Fibroblast of villous mesenchyme (primary cell): ENCODE measurements at places on chromosomes 11 and 22. TPM values are rescaled to one million over a fixed set of nuclear protein-coding genes. Genes with fewer than 3 reads are reported as not detected.

CLTCL1 gene
- 9.5 and 16.4 TPM in 2 replicates for total RNA-seq

SART1 gene
- total RNA-seq, result 25.5 and 26.7 TPM in 2 replicates

KCNK4 gene
- total RNA-seq, result under 0.01 TPM in 1 of 2 replicates, not detected in the other

RFPL1 gene
- not detected in 2 replicates for total RNA-seq

SEC14L6 gene
- total RNA-seq, result under 0.01 TPM in 1 of 2 replicates, not detected in the other

GRCh38 chr11:125935618-125936199 lies 10.1 kb upstream of the VSIG10L2 start:
- no peak for DNase-seq

DNA sequence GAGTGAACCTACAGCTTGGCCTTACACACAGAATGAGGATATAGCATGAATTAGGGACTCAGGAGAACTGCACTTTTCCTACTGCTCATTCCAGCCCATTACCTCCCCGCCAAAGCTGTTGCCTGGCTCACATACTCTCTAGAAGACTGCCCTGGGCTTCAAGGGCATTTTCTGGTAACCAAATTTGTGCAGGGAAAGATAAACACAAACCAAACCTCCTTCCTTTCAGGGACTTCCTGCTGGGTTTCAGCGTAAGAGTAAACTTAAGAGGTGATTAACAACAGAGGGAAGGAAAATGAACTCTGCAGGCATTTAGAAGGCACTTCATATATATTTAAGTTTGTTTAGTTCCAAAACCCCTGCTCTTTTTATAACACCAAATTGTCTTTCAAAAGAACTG lies 194.9 kb downstream of the SWAP70 start:
- peak; percentile 52 for DNase-seq

DNA sequence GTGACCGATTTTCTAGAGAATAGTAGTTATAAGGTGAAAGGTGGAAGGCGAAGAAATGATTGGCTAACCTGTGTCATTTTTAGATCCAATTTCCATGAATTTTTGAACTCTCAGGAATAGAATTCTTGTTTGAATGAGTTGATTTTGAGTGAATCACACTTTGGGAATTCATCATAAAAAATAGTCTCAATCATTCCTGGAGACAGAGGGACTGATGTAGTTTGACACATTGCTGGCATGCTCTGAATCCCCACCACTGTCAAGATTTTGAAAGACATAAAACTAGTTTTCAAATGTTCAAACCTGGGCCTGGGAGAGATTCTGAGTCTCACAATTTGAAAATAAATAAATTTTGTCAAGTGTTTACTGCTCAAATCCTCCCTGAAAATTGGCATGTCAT lies 861.4 kb upstream of the RAG2 start:
- DNase-seq, result no peak

- DNase-seq, result no peak
Measured at GRCh38 chr22:21632237-21632895, at the start of gene CCDC116. Gene CCDC116 (plus strand): TSS chr22:21632760. CDS start chr22:21633182, 422 bp downstream.

DNA sequence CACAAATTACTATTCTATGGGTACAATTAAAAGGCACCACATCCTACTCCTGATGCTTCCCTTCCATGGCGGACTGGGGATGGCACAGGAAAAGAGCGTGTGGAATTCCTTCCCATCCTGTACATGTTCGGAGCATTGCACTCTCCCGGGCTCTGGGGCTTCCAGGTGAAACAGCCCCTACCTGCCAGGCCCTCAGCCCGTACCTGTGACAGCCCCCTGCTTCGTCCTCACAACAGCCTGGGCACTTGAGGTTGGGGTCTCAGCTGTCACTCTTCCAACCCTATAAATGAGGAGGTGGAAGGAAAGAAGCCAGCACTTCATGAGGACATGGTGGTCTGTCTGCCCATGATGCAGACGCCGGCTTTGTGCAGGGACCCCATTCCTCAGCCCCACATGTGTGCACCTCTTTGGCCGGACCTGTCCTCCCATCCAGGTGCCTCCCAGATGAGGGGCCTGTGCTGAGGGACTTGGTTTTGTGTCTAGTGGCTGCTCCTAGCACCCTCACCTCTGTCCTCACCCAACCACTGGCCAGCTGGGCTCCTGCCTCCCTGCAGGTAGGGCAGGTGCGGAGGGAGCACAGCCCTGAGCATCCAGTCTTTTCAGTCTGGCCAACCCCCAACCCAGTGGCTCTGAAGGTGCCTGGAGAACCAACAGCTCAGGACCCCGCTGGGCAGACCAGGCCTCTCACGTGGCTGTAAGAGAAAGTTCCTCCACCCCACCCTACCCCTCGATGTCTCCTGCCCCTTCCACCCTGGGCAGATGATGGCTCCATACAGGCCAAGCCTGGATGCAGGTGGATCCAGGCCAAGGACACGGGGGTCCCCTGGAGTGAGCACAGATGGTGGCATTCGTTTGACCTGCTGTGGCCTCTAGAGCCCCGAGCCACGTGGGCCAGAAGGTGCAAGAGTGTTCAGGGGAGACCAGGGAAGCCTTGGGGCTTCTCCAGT lies 23.4 kb upstream of the WNT7B start:
- no peak for DNase-seq

- DNase-seq, result no peak
Measured at GRCh38 chr11:126346586-126346940, 8.9 kb upstream of the ST3GAL4 start.

GRCh38 chr22:24942301-24942700 lies 4.2 kb downstream of the LHFPL7 start:
- no peak for DNase-seq

GRCh38 chr11:117953024-117953671 lies 23.9 kb upstream of the TMPRSS13 start:
- DNase-seq, result no peak

DNA sequence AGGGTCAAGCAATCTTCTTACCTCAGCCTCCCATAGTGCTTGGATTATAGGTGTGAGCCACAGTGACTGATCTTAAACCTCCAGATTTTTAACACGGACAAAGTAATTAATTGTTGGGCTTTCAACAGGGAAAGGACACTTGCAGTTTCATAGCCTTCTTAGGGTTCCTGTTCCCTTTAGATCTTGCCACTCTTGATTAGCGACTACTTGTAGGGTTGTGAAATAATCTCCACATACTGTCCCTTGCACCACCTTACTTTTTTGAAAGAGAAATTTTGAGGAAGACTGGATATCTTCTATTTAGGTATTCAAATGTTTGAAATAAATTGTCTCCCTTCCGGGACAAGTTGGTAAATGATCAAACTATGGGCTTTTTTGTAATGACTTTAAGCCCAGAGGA lies 7.6 kb downstream of the MS4A4E start:
- no peak for DNase-seq

- DNase-seq, result no peak
Measured at GRCh38 chr11:105935791-105936190, 86.2 kb downstream of the MSANTD4 start.

DNA sequence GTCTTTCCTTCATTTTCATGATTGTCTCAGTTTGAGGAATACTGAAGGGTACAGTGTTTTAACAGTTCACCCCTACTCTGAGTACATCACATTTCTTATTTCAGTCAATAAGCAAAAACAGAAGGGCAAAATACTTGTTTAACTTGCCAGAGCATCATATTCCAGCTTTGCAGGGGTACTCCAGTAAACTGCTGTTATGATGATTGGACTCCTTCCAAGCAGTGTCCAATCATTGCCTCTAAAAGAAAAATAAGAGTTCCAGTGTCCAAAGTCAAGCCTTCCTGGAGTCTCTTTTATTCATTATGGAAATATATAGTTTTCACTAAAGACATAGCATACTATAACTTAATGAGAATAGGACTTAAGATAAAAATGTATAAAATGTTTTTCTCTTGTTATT lies 105.1 kb downstream of the FANCF start:
- DNase-seq, result no peak

DNA sequence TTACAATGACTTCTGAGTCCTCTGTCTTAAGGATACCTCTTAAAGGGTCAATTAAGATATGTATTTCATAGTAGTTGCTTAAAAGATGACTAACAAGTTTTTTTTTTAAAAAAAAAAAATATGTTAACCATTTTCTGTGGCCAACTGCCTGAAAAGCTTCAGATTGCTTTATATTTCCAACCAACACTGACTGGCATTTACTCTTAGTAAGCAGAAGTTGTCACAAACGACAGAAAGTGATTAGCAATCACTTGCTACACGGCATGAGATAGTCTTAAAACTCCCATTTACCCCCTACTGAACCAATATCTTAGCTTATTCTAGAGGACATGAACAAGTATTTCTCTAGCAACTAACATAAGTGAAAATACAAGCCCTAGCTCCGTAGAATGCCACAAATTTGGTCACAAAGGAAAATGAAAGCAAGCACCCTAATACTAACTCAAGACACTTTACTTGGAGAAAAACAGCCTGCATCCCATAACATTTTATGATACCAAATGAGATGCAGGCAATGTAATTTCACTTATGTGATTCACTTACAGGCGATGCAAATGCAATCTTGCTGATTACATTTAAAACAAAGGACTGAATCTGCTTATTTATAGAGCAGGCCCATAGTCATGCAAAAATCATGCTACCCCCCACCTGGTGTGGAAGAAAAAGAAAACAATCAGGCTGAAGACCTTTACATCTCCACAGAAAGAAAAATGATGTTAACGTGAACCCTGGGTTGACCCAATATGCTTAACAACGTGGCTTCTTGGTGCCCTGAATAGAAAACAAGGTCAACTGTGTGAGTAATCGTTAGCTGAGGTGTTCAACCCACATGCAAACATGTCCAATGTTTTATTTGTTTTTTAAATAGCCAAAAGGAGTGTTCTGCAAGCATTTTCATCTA lies 25.7 kb downstream of the MPPED2 start:
- DNase-seq, result no peak

DNA sequence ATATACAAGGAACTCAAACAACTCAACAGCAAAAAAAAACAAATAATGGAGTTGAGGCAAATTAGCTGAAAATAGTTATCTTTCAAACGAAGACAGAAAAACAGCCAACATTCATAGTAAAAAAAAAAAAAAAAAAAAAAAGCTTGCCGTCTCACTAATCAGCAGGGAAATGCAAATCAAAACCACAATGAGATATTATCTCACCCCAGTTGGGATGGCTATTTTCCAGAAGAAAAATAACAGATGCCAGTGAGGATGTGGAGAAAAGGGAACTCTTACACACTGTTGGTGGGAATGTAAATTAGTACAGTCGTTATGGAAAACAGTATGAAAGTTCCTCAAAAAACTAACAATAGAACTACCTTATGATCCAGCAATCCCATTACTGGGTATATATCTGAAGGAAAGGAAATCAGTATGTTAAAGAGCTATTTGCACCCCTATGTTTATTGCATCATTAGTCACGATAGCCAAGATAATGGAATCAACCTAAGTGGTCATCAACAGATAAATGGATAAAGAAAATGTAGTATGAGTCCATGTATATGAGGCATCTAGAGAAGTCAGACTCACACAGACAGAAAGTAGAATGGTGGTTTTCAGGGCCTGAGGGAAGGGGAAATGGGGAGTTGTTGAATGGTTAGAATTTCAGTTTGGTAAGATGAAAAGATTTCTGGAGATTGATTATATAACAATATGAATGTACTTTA lies 56.0 kb downstream of the USP35 start:
- peak; percentile 62 for DNase-seq
